ENCODE measurements at places on chromosomes 3 and 15.

DNA sequence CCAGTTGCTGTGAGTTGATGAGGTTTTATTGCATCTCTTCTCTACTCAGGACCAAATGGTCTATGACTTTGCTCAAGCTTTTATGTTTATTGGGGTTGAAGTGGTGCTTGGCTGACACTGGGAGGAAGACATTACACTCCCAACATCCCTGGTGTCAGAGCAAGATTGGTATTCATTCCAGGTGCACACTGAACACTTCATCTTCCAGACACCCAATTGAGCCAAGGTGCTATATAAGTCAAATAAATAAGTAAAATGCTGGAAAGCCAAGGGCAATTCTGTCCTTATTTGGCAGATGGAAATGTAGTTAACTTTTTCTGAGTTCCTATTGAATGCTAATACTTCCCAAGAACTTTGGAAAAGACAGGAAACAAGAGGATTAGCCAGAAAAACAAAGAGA is 53.2 kb upstream of the CDV3 start:
- DNase-seq: no peak

DNA sequence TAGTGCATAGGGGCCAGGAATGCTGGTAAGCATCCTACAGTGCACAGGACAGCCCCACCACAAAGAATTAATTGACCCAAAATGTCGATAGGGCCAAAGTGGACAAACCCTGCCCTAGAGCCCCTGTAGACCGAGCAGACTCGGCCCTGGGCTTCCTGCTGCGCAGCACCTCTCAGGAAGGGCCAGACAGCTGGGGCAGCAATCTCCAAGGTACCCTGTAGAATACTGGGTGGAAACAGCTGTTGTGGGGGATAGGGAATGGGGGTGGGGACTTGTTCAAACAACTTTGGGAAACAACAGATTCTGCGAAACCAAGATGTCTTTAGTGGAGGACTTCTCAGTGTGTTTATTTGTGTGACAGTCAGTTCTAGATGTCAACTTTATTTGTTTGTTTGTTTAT is 67.1 kb downstream of the MRPL46 start:
- no peak for DNase-seq

GRCh38 chr3:12934431-12934830 is 93.1 kb upstream of the RPL32 start:
- DNase-seq: no peak

DNA sequence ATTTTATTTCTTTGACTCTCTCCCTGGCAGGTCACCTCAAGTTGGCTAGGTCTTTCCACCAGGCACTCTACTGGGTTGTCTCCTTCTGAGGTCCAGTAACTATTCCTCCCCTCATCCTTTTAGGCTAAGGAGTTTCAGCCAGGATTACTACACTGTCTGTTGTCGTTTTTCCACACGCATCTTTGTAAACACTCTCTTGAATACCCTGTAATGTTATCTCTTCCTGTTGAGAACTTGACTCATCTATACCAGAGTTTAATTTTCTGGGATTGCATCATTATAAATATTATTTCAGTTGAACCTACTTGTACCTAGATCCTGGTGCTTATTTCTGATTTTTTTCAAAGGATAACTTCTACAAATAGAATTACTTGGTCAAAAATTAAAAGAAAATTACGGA is 138.3 kb downstream of the SQOR start:
- DNase-seq: no peak

- no peak for DNase-seq
Observed at GRCh38 chr15:96336108-96336595, 5.7 kb downstream of the NR2F2 start.

Measured in NCI-H1436 (cell line).